Mesothelial cell of epicardium (in vitro differentiated cells): ENCODE measurements at places on chromosomes 16 and 17. TPM values are rescaled to one million over a fixed set of nuclear protein-coding genes. Genes with fewer than 3 reads are reported as not detected.

ALOX12B gene
- total RNA-seq: 0.70 TPM in 1 of 3 replicates, not detected in the others

GRCh38 chr17:80760511-80760911 lies 215.9 kb downstream of the RPTOR start:
- H3K4me3 ChIP-seq: no peak overlapping the region
- H3K27ac ChIP-seq: no peak overlapping the region
- H3K4me1 ChIP-seq: peaks cover 27% of the 10 kb centered on the region
- H3K36me3 ChIP-seq: peaks cover 8% of the 10 kb centered on the region

DNA sequence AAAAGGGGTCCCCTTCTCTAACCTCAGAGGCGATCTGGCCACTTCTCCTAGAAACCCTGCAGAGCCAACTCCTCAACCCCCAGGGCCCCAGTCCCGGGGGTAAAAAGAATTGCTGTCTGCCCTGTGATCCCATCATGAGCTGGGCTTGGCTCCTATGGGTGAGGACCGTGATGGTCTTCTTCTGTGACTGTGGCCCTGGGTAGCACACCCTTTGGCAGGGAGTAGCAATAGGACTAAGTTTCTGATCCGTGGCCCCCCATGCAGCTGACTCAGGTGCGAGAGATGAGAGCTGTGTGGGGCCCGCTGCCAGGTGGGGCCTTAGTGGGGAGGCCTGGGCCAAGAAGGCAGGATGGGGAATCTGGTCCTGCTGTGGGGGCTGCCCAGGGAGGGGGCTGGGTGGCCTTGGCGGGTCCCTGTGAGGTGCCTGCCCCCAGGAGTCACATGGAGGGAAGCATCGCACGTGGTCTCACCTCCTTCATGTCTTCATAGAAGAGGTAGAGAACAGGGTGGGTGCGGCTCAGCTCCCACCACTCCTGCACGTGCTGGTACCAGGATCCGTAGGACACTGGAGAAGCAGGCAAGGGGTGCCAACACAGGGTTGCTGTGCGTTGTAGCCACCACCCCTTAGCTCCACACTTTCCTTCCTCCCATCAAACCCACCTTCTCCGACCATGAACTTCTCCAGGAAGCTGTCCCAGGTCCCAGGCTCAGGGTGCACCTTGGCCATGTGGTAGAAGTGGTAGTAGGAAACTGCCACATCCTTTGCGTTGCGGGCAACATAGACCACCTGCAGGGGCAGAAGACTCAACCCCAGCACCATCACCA lies 3.3 kb downstream of the SULT1A1 start:
- no peaks in the 10 kb centered on the region for H3K36me3 ChIP-seq
- H3K27me3 ChIP-seq: peaks cover under 1% of the 10 kb centered on the region

DNA sequence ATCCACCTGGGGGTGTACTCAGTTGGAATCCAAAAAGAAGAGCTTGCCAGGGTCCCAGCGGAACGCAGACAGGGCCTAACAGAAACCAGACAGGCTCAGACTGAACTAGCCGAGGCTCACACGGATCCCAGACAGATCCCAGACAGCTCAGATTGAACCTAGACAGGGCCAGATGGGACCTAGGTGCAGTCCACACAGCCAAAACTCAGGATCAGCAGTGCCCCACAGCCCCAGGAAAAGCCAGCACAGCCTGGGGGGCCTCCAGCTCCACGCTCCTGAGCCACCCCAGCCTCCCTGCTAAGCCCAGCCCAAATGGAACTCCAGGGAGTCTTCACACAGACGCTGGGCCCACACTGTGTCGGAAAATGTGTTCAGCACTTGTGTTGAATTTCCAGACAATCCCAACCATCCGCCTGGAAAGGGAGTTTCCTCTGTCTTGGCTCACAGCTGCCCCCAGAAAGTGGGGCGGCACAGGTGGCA lies 7.5 kb downstream of the STX1B start:
- peaks cover 9% of the 10 kb centered on the region for H3K4me1 ChIP-seq
- H3K27me3 ChIP-seq: peaks cover 28% of the 10 kb centered on the region
- no peak overlapping the region for H3K4me3 ChIP-seq

GRCh38 chr17:81867991-81868673 lies 3.0 kb downstream of the ARHGDIA start:
- H3K4me3 ChIP-seq: peak overlapping the region; percentile 20
- H3K27me3 ChIP-seq: no peaks in the 10 kb centered on the region
- no peak for DNase-seq
- peak overlapping the region; percentile 96 for H3K27ac ChIP-seq

- H3K27me3 ChIP-seq: no peaks in the 10 kb centered on the region
- peaks cover 56% of the 10 kb centered on the region for H3K4me1 ChIP-seq
Observed at GRCh38 chr17:39702901-39703893, 3.3 kb downstream of the ERBB2 start.

DNA sequence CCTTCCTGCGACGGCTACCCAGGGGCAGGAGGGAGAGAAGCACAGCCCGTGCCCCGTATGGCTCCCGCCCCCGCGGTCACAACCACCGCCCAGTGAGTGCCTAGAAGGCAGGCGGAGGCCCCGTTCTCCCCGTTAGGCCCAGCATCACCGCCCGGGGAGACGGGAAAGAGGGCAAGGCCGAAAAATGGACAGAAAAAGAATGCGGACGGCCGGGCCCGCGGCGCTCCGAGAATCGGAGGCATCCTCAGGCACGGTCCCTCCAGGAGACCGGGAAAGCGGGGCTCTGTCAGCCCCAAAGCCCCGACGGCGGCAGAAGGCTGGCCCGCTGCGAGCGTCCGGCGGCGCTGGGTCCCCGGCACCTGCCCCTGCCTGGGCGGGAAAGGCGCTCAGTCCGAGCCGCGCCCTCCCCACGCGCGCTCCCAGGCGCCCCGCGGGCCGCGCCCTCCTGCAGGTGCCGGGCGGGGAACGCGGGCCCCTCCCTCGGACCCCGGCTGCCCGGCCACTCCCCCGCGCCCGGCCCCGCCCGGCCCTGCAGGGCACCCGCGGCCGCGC lies 407 bp downstream of the MCRIP1 start:
- no peaks in the 10 kb centered on the region for H3K27me3 ChIP-seq
- peak overlapping the region; percentile 95 for H3K27ac ChIP-seq
- H3K36me3 ChIP-seq: no peaks in the 10 kb centered on the region
- peaks cover 19% of the 10 kb centered on the region for H3K4me1 ChIP-seq

GRCh38 chr17:77456271-77456950 lies 315.6 kb downstream of the SEC14L1 start:
- no peak overlapping the region for H3K4me3 ChIP-seq
- H3K4me1 ChIP-seq: peaks cover 74% of the 10 kb centered on the region
- no peaks in the 10 kb centered on the region for H3K36me3 ChIP-seq
- H3K27me3 ChIP-seq: no peaks in the 10 kb centered on the region
- DNase-seq: no peak

GRCh38 chr16:65889533-65889966 lies 476.9 kb upstream of the CDH5 start:
- no peaks in the 10 kb centered on the region for H3K27me3 ChIP-seq
- H3K36me3 ChIP-seq: peaks cover 3% of the 10 kb centered on the region
- DNase-seq: no peak
- peaks cover 9% of the 10 kb centered on the region for H3K4me1 ChIP-seq
- H3K4me3 ChIP-seq: no peak overlapping the region

GRCh38 chr17:17419166-17419565 lies 57.6 kb upstream of the MED9 start:
- DNase-seq: no peak
- H3K4me3 ChIP-seq: no peak overlapping the region
- H3K36me3 ChIP-seq: no peaks in the 10 kb centered on the region
- H3K27ac ChIP-seq: no peak overlapping the region
- no peaks in the 10 kb centered on the region for H3K4me1 ChIP-seq
